Kidney (tissue), 22 donors: ENCODE measurements at places on chromosomes 6 and 20.

- DNase-seq = no peak
Measured at GRCh38 chr6:6046716-6047115, 40.0 kb upstream of the NRN1 start.

- DNase-seq = no peak
Measured at GRCh38 chr6:135438907-135439535, 58.5 kb downstream of the AHI1 start.

DNA sequence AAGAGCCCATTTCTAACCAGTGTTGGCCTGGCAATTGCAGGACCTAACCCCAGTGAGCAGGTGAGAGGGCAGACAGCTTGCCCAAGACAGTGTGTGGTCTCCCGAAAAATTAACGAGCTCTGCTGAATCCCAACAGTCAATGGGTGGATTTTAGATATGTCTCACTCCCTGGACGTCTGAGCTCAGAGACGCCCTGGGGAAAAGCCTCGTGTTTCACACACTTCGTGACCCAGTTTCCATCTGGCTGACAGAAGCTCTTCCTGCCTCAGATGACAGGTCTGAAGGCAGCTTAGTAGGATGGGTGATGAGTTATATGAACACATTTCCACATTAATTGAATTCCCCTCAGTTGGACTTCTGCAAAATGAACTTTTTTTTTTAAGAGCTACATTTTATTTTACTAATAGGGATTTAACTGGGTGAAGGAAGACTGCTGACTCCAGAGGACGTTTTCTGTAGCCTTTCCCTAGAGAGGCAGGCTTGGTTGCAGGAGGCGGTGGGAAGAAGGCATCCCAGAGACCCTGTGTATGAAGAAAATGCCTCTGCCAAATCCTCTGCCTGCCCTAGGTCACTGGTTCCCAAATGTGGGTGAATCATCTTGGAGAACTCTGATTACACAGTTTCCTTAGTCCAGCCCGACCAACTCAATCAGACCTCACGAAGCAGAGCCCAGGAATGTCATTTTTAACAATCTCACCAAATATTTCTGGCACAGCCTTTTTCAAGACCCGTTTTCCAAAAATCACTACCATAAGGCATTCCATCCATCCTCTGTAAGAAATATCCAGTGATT lies 71.7 kb upstream of the LY86 start:
- DNase-seq = no peak

DNA sequence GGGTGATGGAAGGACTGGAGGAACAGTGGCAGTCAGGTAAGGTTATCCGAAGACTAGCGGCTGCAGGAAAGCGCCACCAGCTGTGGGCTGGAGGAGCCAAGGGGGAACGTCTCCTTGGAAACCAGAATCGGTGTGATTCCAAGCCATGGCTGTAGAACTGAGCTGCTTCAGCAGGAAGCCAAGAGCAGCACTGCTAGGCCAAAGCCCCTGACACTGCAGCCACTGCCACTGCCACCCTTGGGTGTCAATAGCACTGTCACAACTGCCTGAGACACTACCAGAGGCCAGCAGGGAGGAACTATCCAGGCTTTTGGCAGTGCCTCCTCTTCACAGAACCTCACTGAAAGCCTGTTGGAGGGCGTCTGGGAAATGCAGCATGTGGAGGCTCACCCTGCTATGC lies 289.6 kb upstream of the SUPT3H start:
- DNase-seq = no peak

DNA sequence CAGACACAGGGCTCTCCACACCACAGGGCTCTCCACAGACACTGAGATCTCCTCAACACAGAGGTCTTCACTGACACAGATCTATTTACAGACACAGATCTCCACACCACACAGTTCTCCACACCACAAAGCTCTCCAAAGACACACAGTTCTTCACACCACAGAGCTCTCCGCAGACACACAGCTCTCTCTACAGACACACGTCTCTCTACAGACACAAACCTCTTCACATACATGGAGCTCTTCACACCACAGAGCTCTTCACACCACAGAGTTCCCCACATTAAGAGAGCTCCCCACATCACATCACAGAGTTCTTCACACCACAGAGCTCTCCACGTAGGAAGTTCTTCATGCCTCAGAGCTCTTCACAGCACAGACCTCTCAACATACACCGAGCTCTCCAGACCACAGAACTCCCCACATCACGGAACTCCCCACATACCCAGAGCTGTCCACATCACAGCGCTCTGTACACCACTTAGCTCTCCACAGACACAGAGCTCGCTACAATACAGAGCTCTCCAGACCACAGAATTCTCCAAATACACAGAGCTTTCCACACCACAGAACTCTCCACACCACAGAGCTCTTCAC lies 53.9 kb downstream of the ERMARD start:
- DNase-seq = no peak

DNA sequence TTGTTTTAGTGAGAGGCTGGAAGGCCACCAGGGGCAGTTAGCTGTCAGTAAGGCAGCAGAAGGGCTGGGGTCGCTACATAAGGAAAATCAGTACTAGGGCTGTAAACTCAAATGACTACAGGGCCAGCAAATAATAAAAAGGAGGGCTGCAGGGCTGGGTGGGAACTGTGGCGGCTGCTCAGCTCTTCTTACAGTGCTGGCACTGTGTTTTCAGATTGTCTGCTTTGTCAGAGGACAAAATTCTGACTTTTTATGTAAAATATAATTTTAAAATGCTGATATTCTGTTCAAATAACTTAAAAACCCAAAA lies 23.2 kb downstream of the HLA-A start:
- no peak for DNase-seq

GRCh38 chr20:32387252-32387651 lies 29.1 kb downstream of the ASXL1 start:
- no peak for DNase-seq

DNA sequence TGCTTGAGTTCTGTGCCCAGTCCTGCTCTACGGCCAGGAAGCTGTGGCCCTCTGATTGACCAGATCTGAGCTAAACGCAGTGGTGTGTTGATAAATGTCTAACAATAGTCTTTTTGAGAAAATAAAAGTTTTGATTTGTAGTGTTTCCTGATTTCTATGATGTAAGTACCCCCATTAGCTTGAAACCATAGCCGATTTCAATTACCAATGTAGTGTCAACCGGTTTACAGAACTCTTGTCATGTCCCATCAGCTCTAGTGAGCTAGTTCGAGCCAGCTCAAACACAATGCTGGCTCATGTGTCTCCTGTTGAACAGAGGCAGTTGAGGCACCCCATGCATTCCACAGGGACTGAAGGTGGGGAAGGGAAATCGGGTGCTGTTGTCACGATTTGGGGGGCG lies 56.7 kb upstream of the ZMYND8 start:
- no peak for DNase-seq
